Body of pancreas (tissue), 4 donors: ENCODE measurements at places on chromosomes 12 and 14. TPM values are rescaled to one million over a fixed set of nuclear protein-coding genes. Genes with fewer than 3 reads are reported as not detected.

SLC2A14 gene
- total RNA-seq, result 8.6 TPM

RPL10L gene
- total RNA-seq, result not detected

GRCh38 chr14:63737582-63738006 lies 9.7 kb upstream of the SGPP1 start:
- peaks cover 8% of the 10 kb centered on the region for H3K4me1 ChIP-seq
- no peak for DNase-seq
- H3K4me3 ChIP-seq, result no peak overlapping the region
- H3K27me3 ChIP-seq, result no peaks in the 10 kb centered on the region
- no peak overlapping the region for H3K27ac ChIP-seq

DCN gene
- 314 TPM for total RNA-seq

GYS2 gene
- not detected for total RNA-seq
